ENCODE measurements at places on chromosomes 3 and 15.

DNA sequence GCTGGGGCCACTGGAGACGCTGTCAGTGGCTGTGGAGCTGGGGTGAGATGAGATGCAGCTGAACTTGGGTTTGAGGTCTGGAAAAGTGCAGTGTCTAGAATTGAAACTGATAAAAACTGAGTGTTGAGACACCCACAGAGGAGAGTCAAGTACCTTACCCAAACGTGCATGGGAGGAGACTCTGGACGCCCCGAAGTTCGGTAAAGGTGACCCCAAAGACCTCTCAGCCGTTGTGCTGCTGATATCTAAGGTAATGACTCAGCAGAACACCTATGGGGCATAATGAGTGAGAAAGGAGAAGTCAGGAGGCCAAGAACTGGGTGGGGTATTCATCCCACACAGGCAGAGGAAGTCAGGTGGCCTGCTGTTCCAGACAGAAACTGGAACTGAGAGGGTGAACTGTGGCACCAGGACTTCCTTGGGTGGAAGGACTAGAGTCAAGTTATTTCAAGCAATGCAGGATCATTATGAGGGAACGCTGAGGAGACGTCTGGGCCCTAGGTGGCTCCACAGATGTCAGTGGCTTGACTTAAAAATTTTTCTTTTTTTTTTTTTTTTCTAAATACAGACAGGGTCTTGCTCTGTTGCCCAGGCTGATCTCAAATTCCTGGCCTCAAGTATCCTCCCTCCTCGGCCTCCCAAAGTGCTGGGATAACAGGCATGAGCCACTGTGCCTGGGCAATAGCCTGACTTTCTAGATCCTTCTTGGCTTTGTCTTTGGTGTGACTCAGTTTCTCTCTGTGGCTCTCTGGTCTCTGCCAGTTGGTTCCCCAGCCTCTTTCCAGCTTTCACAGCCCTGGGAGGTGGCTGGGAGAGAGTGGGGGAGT lies 67.6 kb upstream of the GCNT3 start:
- DNase-seq = no peak

- no peak for DNase-seq
Measured at GRCh38 chr3:172320468-172320867, 127.8 kb downstream of the GHSR start.

GRCh38 chr3:175932586-175932985 lies 1073.5 kb downstream of the NAALADL2 start:
- no peak for DNase-seq

DNA sequence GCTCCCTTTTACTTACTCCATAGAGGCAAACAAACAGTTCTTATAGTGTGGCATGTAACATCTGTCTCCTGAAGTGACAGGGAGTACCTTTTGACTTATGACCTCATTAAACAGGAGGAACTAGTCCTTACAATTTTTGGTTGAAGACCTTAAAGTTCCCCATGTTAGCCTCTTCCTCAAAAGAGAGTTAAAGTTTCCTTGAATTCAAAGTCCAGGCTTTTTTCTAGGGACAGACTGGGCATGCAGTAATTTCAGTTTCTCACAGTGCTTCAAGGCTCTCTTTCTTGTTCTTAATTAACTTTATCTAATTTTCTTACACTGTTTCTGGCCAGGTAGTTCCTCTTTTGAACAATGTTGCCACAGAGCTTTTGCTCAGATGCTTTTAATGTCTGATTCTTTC lies 12.1 kb downstream of the GOLM2 start:
- no peak for DNase-seq
